Mesangial cell (primary cell): ENCODE measurements at places on chromosomes 5 and 9. TPM values are rescaled to one million over a fixed set of nuclear protein-coding genes. Genes with fewer than 3 reads are reported as not detected.

ADGRV1 gene
- 0.76 and 0.81 TPM in 2 replicates for total RNA-seq

C9 gene
- not detected in 2 replicates for total RNA-seq

RANBP3L gene
- total RNA-seq: not detected in 2 replicates

BARHL1 gene
- not detected in 2 replicates for total RNA-seq

GABRP gene
- not detected in 2 replicates for total RNA-seq

LPAR1 gene
- 9.9 and 13.7 TPM in 2 replicates for total RNA-seq

DPM2 gene
- 32.8 and 39.1 TPM in 2 replicates for total RNA-seq

ALDH1A1 gene
- 0.33 and 16.0 TPM in 2 replicates for total RNA-seq

GLDC gene
- total RNA-seq: 14.2 and 20.8 TPM in 2 replicates

PPP1R26 gene
- 17.1 and 23.1 TPM in 2 replicates for total RNA-seq

ITGA2 gene
- 3.8 and 4.9 TPM in 2 replicates for total RNA-seq
